ENCODE measurements at places on chromosomes 5 and 9. TPM values are rescaled to one million over a fixed set of nuclear protein-coding genes. Genes with fewer than 3 reads are reported as not detected.

DNA sequence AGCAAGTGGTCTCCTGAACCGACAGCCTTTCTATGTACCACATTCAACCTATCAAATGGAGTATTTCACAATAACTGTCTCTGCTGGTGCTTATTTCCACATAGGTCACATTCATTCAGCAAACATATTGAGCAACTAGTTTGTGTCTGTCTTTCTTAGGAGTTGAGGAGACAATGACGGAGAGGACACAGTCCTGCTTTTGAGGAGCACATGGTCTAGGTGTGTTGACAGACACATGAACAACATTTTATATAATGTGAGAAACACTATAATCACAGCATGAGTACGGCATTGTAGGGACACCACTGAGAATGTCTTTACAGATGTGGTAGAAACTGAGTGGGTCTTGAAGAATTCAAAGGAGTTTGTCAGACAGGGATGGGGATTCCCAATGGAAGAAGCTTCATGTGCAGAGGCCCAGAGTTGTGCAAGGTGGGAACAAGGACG is 28.5 kb downstream of the NFIL3 start:
- no peak for DNase-seq

Gene IL7R
- total RNA-seq: 2.8 TPM

GRCh38 chr9:123456011-123456410 is 100.0 kb downstream of the CRB2 start:
- DNase-seq: no peak

Gene CER1
- total RNA-seq: not detected

All from esophagus muscularis mucosa (tissue), 4 donors.